ENCODE measurements at places on chromosomes 13 and 19.

GRCh38 chr19:45163156-45163555 lies 2.4 kb upstream of the NKPD1 start:
- DNase-seq: no peak

DNA sequence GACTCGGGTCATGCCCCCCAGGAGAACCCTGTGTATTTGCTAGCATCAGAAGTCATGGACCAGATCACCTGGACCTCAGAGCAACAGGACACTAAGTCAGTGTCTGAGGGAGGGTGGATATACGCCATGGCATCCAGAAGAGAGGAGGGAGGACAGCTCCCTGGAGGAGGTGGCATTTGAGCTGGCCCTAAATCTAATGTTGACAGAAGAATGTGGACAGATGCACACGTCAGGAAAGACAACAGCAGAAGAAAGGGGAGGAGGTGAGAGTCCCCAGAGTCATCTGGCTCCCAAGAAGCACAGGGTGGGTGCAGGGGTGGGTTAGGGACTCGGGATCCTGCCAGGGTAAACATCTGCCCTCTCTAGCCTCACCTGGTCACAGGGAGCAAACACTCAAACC lies 24.5 kb upstream of the CCNE1 start:
- no peak for DNase-seq

DNA sequence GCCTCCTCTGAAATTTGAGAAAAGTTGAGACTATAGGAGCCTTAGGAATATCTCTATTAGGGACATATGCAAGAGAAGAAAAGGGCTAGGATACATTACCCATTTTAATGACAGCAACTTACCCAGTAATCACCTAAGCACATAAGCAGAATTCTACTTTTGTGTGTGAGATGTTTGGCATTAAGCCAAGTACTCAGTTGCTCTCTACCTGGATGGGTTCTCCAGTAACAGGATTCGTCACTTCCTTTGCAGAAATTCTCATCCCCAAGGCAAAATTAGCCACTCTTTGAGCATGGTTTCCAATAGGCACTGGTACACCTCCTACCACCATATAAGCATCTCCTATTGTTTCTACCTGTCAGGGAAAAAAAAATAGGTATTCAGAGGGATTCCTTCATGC lies 95.1 kb downstream of the C13orf42 start:
- no peak for DNase-seq

DNA sequence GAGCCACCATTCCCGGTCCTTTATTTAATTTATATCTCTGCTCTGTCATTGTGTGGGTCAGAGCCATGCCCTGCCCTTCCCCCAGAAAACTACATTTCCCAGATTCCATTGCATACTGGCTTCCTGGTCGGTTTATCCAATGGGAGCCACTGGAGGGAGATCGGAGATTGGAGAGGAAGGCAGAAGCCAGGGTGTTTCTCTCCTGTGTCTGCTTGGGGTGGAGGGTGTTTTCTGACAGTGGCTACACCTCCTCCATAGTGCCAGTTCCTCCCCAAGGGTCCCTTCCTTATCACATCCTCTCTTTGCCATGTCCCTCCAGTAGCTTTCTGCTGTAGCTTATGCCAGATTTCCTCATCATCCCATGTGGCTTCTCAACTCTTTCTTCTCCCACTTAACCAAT lies 19.0 kb downstream of the OLFM2 start:
- peak; percentile 29 for DNase-seq

DNA sequence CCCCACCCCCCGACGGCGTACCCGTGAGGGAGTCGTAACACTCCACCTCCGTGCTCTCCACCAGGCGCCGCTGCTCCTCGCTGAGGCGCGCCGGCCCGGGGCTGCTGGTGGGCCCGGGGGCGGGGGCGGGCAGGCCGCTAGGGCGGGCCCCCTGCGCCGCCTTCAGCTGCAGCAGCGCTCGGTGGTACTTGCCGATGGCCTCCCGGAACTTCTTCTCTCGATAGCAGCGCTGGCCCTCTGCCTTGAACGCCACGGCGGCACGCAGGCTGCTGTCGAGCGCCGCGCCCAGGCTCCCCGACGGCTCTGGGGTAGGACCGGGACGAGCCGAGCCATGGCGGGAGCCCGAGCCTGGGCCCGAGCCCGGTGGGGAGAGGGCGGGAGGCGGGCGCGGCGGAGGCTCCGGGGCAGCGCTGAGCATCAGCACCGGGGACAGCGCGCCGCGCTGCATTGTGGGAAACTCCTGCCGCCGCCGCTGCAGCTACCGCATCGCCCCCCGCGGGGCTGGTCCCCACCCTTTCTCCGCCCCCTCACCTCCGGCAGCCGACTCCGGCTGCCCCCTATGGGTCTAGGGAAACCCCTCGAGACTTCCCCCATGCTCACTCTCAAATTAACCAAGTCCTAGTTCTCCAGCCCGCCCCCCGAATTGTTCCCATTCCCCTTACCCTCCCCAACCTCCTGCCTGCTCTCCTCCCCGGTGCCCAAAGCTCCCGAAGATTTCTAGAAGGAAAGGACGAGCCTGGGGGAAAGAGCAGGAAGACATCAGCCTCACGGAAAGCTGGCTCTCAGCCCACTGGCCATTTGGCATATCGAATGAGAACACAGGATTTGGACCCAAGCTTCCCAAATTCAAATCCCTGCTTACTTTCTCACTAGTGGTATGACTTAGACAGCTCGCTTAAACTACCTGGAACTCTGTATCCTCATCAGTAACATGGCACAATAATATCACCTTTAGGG lies at the start of gene TTC9B:
TTC9B (minus strand) TSS at position 451 of the 957 bp plus-strand sequence; CDS start at position 448, 3 bp downstream.
- DNase-seq: peak; percentile 63

DNA sequence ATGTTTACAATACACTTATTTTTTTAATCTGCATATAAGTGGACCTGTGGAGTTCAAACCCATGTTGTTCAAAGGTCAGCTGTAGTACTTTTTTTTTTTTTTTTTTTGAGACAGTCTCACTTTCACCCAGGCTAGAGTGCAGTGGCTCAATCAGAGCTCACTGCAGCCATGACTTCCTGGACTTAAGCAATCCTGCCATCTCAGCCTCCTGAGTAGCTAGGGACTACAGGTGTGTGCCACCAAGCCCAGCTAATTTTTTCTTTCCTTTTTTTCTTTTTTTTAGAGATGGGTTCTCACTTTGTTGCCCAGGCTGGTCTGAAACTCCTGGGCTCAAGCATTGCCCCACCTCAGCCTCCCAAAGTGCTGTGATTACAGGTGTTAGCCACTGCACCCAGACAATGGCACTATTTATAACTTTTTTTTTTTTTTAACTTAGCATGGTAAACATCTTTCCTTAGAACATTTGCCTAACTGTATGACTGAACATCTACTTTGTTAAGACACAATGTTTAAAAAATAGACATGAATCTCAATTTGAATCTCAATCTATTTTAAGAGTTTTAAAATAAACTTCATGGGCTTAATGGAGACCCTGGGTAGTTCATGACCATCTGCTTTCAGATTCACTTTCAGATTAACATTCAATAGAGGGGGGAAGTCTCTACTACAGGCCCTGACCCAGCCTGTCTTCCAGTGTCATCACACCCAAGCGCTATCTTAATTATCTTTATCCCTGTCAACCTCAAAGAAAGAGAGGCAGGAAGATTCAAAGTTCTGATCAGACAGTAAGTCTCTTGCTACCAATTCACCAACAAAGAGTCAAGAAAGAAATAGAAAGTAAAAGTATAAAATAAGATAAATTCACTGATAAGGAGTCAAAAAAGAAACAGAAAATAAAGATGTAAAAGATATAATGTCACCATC lies 97.7 kb upstream of the DOCK9 start:
- no peak for DNase-seq

- DNase-seq: no peak
Observed at GRCh38 chr13:43240278-43240677, 216.9 kb downstream of the DNAJC15 start.

GRCh38 chr13:32045982-32046785 lies 14.6 kb downstream of the FRY start:
- DNase-seq: no peak

DNA sequence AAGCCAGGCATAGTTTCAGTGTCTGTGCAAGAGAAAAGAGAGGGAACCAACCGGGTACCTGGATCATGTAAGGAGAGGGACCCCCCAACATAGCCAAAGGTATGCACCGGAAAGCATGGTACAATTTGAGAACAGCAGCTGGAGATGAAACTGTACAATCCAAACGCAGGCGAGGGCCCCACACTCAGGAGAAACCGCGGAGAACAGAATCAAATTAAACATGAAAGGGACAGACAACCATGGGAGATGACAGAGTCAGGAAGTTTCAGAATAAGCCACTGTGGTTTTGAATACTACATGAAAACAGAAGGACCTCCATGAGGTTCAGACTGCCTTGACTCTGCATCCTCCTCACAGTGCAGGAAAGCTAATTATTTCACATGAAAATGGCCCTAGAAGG lies 62.9 kb upstream of the SPATA13 start:
- DNase-seq: peak; percentile 46

DNA sequence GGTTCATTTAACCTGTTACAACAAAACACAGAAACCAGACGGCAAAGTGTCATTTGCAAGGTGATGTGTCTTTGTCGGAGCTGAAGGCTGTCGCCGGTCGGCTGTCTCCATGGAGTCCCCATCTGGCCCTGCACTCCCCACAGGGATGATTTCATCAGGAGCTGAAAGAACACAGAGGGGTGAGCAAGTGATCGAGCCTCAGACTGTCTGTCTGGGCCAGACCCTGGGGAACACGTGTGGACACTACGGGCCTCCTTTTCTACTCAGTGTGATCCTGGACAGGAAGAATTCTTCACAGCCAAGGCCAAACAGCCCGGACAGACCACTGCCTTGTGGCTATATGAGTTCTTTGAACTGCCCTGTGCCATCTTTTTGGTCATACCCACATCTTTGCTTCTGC lies 85.1 kb downstream of the RNASEH2B start:
- no peak for DNase-seq

- DNase-seq: no peak
Observed at GRCh38 chr13:43232873-43233265, 209.5 kb downstream of the DNAJC15 start.

- DNase-seq: no peak
Observed at GRCh38 chr13:31050486-31051400, 111.0 kb downstream of the HSPH1 start.

DNA sequence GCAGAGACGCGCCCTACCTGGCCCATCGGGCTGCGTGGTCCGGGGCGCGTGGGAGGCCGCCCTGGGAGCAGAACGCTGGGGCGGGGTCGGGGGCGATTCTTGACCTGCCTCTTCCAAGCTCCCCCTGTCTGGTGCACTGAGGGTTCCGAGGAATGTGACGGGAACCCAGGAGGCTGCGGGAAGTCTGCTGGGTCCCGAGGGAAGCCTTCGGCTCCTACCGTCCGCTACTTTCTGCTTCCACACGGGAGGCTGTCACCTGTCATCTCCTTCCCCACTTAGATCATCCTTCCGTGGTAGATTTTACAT lies 781 bp upstream of the SPRYD7 start:
- DNase-seq: no peak

GRCh38 chr13:106276876-106277275 lies 258.6 kb downstream of the EFNB2 start:
- DNase-seq: no peak

DNA sequence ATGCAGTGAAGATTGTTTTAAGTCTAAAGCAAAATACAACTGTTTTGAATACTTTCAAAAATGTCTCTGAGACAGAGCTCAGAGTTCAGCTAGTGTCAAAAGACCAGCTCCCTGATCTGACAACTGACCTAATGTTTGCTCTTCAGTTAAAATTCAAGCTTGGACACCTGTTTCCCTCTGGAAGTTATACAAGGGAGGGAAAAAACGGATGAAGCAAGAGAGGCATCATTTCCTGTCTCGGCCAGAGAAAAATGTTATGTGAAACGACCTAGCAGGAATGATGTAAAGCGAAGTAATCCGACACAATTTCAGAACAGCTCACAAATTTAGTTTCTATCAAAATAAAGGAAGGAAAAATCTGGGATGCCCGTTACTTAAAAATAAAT lies 59.4 kb downstream of the ZAR1L start:
- DNase-seq: no peak

- no peak for DNase-seq
Observed at GRCh38 chr13:33797622-33798021, 20.3 kb upstream of the RFC3 start.

- no peak for DNase-seq
Observed at GRCh38 chr13:97353927-97354675, 79.9 kb upstream of the RAP2A start.

GRCh38 chr19:4624301-4624700 lies 15.0 kb upstream of the TNFAIP8L1 start:
- DNase-seq: no peak

GRCh38 chr13:71906448-71906847 lies 39.4 kb upstream of the DACH1 start:
- DNase-seq: no peak

DNA sequence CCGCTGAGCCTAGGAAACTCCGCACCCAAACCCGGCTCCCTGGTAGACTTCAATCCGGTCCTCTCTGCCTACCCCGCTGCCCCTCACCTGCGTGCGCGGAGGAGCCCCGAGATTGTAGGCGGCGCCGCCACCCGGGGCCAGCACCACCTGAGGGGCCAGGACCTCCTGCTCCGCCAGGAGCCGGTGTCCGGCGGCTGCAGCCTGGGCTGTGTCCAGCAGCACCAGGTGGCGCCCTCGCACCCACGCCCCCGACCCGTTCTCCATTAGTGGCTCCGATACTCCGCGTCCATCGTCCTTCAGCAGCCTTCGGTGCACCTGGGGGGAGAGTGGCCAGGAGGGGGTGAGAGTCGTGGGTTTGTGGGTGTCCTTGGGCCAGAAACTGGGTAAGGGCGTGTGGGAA lies 18.5 kb downstream of the MAN2B1 start:
- no peak for DNase-seq

- DNase-seq: no peak
Observed at GRCh38 chr19:55479451-55480230, 3.2 kb downstream of the ZNF628 start.

DNA sequence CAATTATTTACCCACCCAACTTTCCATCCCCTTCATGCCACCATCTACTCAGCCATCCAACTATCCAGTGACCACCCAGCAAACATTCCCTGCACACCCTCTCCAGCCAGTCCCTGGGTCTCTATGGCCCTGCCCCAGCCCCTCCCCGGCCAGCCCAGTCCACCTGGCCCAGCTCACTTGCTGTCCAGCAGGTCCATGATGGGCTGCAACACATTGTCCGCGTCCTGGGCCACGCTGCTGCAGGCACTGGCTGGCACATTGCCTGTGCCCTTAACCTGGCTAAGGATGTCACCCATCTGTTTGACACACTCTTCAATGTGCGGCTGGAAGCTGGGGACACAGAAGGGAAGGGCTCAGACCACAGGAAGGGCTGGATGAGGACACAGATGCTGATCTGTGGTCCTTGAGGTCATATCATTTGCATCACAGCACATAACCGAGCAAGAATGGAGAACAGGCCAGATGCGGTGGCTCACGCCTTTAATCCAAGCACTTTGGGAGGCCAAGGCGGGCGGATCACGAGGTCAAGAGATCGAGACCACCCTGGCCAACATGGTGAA lies 61.6 kb downstream of the UNC13A start:
- no peak for DNase-seq

DNA sequence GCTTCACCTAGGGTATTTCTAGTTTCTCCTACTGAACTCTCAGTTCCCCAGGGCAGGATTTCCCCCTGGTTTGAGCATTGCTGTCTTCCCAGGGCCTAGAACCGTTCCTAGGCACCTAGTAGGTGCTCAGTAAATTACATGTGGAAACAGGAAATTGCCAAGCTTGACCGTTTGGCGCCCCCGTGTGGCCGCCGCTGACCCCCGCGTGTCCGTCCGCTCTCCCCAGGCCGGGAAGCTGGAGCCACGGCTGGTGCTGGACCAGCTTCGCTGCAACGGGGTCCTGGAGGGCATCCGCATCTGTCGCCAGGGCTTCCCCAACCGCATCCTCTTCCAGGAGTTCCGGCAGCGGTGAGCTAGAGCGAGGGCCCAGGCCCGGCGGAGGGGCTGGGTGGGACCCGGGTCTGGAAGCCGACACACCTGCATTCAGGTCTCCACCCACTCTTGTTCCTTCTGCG lies 55.5 kb downstream of the MYH14 start:
- peak; percentile 50 for DNase-seq

GRCh38 chr19:40217027-40217810 lies 965 bp downstream of the TTC9B start:
- DNase-seq: peak; percentile 41
